Stimulated activated CD4-positive, alpha-beta T cell treated with anti-CD3 and anti-CD28 coated beads, Interleukin-15, amount 100 ng/mL, for 48 hours (primary cell): ENCODE measurements at places on chromosomes 4 and X.

GRCh38 chrX:119156241-119156640, 28.6 kb upstream of the KIAA1210 start:
- DNase-seq, result no peak

DNA sequence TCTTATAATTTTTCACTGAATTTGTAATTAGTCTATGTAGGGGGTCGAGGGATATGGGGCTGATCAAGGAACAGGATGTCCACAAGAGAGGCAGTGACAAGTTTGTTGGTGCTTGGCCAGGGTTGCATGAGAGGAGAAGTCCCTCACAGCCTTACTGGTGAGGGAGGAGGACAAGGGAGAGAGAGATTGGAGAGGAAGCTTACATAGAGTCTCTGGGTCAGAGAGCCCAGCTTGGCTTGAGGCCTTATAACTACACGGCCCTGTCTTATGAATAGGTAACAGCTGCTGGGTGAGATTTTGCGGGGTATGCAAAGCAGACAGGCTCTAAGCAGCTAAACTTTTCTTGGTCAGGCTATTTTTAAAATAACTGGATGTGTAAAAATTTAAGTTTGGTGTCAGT, 37.9 kb upstream of the OTUD4 start:
- no peak for DNase-seq

DNA sequence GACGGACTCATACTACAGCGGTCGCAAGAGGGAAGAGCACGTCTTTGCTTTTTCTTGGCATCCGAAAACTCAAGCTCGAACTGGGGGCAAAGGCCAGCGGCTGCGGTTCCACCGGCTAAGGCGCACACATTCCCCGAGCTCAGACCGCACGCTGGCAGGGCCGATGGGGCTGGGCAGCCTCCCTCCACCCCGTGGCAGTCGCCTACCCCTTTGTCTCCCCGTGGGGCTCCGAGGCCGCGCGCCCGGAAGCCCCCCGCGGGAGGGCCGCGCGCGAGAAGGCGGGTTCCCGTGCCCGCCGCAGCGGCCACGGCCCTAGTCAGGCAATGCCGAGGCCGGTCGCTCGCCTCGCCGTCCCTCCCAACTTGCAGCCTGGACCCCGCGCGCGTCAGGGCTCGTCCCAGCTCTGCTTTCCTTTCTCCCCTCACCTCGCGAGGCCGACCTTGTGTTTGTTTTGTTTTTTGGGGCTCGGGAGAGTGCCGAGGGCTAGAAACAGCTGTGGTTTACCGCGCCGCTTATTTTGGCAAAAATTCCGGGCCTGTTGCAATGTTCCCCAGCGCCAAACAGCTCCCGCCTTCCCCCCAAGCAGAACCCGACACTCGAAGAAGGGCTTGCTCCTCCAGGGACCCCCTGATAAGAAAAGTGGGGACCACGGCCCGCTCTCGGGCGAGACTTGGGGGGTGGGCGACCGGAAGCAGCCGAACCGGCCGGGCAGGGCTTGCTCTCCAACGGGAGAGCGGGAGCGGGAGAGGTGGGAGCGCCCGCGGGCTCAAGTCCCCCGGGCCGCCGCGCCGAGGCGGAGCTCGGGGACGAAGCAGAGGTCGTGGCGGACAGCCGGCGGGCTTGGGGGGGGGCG, 561 bp upstream of the N4BP2 start:
- peak; percentile 20 for DNase-seq

- DNase-seq, result peak; percentile 95
Measured at GRCh38 chr4:81471588-81472280, at the start of gene RASGEF1B. Gene RASGEF1B (minus strand): TSS chr4:81471907. CDS start chr4:81459508, 12,399 bp downstream.

- DNase-seq, result no peak
Measured at GRCh38 chr4:168259096-168259495, 59.5 kb downstream of the DDX60 start.

- DNase-seq, result no peak
Measured at GRCh38 chrX:63784902-63785707, at the start of gene ARHGEF9. Gene ARHGEF9 (minus strand): TSS chrX:63785214. CDS start chrX:63785145, 69 bp downstream.

DNA sequence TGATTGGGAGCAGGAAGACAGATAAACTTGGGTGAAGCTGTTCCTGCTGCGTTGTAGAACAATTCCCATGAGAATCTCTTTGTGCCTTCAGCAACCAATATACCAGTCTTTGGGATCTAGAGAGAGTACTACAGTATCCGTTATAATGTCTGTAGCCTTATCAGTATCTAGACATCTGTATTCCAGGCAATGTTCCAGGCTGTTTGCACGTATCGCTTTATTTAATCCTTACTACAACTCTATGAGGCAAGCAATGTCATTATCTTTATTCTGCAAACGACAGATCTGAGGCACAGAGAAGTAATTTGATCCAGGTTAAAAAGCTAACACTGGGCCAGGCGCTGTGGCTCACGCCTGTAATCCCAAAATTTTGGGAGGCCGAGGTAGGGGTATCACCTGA, 251.6 kb downstream of the ARHGAP24 start:
- no peak for DNase-seq

- DNase-seq, result no peak
Measured at GRCh38 chrX:10828640-10829039, 208.3 kb upstream of the MID1 start.

DNA sequence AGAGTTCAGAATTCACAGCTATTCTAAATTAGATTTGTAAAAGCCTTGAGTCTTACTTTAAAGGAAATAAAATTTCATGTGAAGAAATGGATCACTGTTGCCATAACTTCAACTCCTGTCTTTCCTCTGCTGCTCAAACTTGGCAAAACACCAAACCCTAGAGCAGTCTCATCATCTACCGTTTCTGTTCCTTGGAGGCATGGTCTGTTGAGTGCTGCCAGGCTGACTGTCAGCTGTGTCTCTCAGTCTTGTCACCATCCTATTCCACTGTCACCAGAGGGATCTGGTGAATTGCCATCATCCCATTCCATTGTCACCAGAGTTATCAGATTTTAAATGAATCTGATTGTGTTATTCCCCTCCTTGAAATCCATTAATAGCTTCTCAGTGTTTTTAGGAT, 55.6 kb downstream of the STIM2 start:
- DNase-seq, result no peak
